Activated naive CD4-positive, alpha-beta T cell treated with anti-CD3 and anti-CD28 coated beads, Interleukin-2, amount 50 U/mL, for 72 hours (primary cell): ENCODE measurements at places on chromosomes 7 and 10. TPM values are rescaled to one million over a fixed set of nuclear protein-coding genes. Genes with fewer than 3 reads are reported as not detected.

The NUTM2D gene
- total RNA-seq, result 0.20 TPM

The PTPN20 gene
- 2.1 TPM for total RNA-seq

The CDC14C gene
- total RNA-seq, result not detected

The SERPINE1 gene
- total RNA-seq, result 0.18 TPM

The NKX1-2 gene
- not detected for total RNA-seq

The NEBL gene
- total RNA-seq, result 3.0 TPM

The ANKRD7 gene
- total RNA-seq, result 0.59 TPM

GRCh38 chr10:118551535-118552100 is 43.8 kb downstream of the PRLHR start:
- DNase-seq, result no peak

- DNase-seq, result peak; percentile 34
Measured at GRCh38 chr7:44281811-44282600, 43.4 kb downstream of the CAMK2B start.

GRCh38 chr10:110389255-110389654 is 84.5 kb upstream of the SMNDC1 start:
- no peak for DNase-seq

DNA sequence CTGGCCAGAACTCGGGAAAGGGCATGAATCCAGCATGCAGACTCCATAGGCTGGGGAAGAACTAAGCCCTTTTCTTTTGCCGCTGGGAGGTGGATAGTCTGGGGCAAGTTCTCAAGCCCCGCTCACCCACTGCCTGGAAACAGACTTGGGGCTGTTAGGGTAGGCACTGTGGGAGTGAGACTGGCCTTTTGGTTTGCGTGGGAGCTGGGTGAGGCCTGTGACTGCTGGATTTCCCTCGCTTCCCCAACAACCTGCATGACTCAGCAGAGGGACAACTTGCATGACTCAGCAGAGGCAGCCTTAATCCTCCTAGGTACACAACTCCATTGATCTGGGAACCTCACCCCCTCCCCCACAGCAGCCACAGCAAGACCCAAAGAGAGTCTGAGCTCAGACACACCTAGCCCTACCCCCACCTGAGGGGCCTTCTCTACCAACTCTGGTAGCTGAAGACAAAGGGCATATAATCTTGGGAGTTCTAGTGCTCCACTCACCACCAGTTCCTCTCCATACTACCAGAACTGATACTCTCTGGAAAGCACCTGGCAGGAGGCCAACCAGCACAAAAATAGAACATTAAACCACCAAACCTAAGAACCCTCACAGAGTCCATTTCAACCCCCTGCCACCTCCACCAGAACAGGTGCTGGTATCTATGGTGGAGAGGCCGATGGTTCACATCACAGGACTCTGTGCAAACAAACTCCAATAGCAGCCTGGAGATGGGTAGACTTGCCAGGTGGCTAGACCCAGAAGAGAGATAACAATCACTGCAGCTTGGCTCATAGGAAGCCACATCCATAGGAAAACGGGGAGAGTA is 81.4 kb upstream of the LAMB4 start:
- DNase-seq, result no peak

DNA sequence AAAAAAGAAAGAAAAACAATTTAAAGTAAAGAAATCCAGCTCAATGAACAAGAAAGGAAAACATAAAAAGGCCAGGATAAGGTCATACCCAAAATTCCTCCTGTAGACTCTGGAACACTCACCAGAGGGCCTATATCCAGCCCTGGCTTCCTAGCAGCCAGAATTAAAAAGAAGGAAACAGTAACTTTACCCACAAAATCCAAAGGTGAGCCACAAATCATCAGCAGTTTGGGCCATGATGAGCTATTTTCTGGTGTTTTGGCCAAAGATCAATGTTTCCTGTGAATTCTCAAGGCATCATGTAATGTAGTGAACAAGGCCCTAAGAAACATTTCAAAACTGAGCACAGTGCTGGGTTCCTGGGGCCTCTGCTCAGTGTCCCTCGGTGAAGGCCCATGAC is 87.8 kb downstream of the LARP4B start:
- DNase-seq, result no peak

DNA sequence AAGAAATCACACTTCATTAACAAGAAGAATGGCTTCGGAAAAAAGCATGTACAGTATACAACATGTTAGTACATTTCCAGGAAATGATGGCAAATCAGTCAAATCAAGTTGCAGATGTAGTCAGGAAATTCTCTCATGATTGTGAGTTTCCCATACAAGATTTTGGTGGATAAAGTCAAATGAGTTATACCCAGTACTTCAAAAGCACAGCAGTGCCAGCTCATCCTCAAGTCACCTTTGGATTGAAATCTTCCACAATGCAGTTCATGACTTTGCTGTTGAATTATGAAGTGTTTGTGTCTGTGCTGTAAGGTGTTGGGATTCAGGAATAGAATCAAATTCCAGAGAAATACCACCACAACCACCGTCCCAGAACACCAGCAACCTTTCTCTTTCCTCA is 301.3 kb upstream of the BMPER start:
- no peak for DNase-seq

- DNase-seq, result no peak
Measured at GRCh38 chr7:7491044-7491443, 44.6 kb downstream of the COL28A1 start.

DNA sequence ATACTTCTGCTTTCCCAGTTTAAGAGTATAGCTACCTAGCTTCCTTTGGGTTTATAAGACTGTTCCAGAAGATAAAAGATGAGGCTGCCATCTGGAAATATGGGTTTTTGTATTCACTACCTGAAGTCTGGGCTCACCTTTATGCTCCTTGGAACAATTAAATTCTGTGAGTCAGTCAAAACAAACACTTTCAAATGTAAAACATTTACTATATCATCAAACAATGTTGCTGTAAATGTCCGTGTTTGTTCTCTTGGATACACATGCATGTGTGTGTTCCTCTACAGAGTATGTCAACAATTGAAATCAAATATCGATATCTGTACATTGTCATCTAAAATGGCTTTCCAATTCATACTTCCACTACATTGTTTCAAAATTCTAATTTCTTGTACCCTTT is 525.6 kb downstream of the MDFIC start:
- DNase-seq, result no peak

DNA sequence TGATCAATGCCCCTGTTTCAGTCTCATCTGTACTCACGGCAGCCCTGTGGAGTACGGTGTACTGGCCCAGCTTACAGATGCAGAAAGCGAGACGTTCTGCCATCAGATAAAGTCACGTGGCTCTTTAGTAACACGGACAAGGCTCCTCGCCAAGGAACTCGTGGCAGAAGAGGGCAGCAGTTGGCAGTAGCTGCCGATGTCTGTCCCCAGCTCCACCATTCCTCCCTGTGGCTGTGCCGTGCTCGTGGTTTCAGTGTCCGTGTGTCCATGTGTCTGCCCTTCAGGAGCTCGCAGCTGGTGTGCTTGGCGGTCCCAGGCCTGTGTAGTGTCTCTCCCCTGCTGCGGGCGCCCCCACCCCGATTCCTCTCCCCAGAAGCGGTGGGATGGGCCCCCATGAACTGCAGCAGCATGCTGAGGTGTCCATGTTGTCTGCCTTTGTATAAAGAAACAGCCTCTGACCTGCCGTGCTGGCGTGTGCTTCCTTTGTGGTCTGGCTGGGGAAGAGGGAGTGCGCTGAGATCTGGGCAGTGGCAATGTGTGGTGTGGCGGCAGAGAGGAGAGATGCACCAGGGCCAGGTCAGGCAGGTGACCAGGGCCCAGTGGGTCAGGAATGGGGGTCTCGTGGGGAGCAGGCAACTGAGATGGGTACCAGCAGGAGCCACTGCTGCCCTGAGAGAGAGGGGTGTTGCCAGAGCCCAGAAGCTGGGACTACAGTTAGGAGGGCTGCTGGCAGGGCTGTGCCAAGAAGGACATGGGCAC is 9.8 kb downstream of the RHBDD2 start:
- no peak for DNase-seq

DNA sequence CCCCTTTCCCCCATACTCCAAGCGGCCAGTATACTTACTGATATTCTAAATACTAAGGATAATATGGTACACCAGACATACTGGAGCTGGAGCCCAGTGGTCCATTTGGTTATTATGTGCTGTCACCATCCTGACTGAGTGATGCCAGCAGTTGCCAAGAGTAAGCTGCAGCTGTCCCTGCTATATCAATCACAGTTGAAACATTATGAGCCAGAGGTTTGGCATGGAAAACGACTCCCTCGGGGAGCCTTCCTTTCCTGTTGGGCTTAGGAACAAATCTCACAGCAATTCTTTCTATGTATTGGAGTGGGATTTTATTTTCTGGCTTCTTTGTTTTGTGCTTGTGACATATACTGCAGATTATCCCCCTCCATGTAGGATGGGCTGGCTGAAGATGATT is 32.6 kb downstream of the STRIP2 start:
- DNase-seq, result no peak

- DNase-seq, result no peak
Measured at GRCh38 chr10:69303632-69304051, 25.3 kb downstream of the HK1 start.

DNA sequence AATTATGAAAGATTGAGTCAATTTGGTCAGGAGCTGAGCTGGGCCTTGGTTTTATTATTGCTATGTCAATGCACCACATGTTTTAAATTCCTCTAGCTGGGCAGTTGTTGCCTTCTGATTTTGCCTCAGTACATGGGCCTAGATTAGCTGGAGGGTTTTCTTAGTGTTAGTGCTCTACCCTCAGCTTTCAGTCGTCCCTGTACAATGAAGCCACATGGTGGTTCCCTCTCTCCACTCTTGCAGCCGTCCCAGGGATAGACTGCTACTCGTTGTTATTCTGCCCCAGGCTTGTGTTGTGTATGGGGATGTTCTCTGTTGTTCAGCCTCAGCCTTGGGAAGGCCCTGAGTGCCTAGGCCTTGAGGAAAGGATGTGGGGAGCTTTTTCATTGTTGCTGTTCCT is 37.0 kb downstream of the NHLRC2 start:
- DNase-seq, result no peak

DNA sequence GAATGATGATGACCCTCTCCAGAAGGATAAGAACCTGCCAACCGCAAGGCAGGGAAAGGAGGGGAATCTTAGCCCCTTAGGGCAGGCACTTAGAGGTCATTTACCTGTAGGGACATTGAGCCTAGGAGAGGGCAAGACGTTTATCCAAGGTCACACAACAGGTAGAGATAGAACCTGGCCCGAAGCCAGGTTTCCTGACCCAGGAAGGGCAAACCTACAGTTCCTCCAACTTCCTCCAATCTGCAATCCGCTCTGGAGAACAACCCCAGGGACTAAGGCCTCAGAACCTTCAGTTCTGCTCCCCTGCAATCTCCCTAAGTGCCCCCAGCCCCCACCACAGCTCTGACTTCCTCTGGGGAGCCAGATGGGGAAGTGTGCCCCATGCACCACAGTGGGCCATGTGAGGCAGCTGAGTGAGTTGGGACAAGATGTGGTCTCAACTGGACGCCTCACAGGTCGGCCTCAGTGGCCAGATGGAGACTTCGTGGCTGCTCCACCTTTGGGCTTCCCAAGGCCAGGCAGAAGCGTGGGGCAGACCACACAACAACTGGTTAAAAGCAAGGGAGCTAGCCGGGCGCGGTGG is 1.4 kb upstream of the PSAP start:
- DNase-seq, result no peak

DNA sequence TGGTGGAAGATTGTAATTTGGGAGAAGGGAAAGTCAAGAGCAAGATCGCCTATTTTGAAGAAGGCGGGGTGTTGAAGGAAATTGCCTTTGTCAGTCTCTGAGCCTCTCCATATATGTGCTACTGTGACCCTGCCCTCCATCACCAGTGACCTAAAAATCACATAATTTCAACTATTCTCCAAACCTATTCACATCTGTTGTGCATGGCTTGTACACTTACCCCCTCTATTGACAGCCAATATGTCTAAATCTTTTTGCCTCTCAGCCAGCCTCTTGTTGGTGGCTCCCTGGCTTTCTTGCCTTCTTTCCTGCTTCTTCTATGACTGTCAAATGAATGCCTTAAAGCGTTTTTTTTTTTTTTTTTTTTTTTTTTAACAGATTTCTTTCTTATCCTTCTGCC is 295.6 kb downstream of the AUTS2 start:
- DNase-seq, result no peak

GRCh38 chr7:80699045-80699638 is 60.7 kb downstream of the CD36 start:
- no peak for DNase-seq

- DNase-seq, result no peak
Measured at GRCh38 chr7:47746468-47746867, 164.6 kb upstream of the TNS3 start.

DNA sequence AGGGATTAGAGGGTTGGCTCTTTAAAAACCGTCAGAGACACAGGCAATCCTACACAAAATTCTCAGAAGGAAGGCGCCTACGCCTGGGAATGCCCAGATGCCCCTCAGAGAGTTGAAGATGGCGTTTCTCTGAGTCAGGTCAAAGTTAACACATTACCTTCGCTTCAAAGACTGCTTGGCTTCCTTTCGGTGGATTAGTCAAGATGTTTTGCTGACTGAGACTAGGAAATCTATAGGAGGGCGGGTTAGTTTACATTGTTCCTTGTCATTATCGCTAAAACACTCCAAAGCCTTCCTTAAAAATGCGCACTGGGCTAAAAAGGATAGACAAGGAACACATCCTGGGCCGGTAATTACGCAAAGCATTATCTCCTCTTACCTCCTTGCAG is 995 bp upstream of the CFTR start:
- no peak for DNase-seq

DNA sequence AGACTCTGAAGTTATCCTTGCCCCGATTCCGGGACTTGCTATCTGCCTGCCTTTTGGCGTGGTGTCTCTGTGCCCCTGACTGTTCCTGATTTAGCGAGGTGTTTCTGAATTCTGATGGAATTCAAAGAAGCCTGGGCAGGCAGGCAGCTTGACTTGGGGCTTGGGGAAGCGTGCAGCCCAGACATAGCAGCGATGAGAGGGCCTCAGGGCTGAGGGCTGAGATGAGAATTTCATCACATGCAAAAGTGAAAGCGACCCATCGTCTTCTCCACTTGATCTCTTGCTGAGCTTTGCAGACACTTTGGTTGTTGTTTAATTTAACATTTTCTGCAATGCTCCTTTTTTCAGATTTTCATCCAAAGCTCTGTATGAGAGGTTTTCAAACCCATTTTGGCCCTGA is 57.8 kb downstream of the TCF7L2 start:
- no peak for DNase-seq

DNA sequence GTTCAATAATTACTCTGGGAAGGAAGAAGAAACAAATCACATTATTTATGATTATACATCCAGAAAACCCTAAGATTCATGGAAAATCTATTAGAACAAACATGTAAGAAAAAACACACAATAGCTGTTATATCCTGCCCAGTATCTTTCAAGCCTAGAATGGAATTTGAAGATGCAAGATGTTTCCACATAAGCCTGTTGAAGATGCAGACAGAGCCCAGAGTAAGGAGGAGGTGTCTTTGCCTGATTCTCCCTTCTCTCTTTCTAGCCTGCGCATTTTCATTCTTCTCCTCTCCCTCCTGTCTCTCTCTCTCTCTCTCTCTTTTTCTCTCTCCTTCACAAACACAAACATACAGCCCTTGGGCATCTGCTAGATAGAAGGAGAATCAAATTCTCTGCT is 170.1 kb upstream of the INHBA start:
- no peak for DNase-seq

GRCh38 chr7:131620673-131621609 is 64.5 kb upstream of the PODXL start:
- no peak for DNase-seq
